ENCODE measurements at places on chromosomes 1 and 21.

DNA sequence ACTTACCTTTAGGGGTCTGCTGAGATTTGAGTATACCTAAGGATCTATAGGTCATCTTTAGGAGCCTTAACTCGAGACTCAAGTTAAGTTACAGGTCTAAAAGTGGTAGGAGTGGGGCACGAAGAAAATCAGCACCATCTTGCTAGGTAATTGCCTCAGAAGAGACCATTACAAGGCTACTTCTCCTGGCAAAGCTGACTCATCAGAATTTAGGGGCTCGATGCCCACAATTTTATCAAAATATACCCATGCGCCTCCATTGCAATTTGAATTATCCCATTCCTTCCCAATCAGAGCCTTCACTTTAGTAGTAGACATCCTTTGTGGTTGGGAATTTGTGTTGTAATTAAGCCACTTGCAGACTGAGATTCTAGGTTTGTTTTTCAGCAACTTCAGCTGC is 1994.3 kb downstream of the MRPL39 start:
- DNase-seq = no peak

DNA sequence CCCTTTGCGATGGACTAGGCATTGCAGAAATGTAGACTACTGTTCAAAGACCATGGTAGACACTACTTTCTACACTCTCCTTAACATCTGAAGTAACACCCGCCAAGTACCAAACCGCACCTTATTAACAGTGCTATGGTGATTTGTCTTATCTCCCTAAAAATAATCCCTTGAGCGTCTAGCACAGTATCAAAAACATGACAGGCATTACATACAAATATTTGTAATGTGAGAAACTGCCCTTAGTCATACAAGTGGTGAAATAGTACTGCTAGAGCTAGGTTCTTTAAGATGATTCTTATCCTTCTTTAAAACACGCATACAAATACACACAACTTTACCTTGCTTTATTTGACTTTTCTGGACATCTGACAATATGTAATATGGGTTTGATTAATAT is 27.2 kb downstream of the PUM1 start:
- no peak for DNase-seq

GRCh38 chr1:205929496-205930194 is 13.6 kb downstream of the SLC26A9 start:
- DNase-seq = no peak

- no peak for DNase-seq
These were observed 53.9 kb downstream of the PHC2 start for GRCh38 chr1:33377013-33377412.

DNA sequence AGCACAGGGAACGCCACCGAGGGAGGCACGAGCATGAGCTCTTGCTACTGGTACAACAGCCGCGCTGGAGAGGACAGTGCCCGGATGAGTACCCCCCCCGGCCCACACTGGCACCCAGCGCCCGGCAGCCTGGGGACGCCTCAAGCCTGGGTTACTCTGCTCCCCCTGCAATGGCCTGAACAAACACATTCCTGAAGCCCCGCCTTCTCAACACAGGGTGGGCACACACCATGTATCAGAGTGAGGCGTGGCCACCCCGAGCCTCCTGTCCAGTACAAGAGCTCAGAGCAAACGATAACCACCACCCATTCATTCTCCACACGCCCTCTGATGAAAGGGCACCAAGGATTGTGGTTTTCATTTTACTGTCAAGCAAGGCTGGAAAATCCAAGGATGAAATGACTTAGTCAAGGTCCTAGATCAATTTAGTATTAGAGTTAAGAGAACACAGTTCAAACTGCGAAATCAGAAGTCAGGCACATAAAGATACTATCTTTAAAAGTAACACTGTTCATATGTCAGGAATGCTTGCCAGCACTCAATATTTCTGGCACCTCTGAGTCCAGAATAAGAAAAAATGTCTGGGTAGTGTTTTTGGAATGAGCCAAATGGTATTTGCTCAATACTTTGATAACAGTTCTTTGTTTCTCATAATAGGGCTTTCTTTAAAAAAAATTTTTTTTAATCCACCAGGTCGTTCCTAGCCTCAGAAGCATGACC is 22.0 kb downstream of the UBE2G2 start:
- no peak for DNase-seq

Data from H1 (cell line).